ENCODE measurements at places on chromosomes 16 and 17.

- no peak for DNase-seq
These were observed 8.7 kb downstream of the ARRB2 start for GRCh38 chr17:4719146-4719545.

- no peak for DNase-seq
These were observed 22.7 kb downstream of the MPP3 start for GRCh38 chr17:43810226-43810715.

DNA sequence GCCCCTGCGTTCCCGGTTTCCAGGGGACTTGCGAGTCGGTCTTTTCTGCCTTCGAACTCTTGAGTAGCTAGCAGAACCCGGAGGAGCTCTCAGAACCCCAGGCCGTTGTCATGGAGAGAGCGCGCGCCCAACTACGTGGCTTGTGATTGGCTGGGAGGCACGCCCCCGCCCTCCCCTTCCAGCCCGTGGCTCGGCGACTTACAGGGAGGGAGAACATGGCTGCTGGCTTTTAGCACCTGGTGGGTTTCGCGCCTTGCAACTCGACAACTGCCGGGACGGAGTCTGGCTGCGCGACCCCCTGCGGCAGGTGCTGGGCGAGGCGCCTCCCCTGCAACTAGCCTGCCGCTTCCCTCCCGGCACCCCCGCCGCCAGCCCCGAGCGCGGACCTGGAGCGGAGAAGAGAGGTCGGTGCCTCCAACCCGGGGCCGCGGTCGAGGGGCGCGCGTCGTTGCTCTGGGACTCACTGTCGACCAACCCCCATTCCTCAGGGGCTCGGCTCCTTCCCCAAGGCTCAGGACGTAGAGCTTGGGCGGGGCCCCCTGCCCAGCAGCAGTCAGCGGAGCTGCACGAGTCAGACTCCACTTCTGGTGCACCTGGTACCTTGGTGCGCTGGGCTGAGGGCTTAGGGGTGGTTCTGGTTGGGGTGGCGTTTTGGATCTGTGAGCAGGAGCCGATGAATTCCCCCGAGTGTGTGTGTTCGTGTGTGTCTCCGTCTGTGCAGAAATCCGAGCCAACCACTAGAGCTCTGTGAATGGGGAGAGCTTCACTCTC, 9.0 kb upstream of the ZFP90 start:
- DNase-seq: peak; percentile 96

DNA sequence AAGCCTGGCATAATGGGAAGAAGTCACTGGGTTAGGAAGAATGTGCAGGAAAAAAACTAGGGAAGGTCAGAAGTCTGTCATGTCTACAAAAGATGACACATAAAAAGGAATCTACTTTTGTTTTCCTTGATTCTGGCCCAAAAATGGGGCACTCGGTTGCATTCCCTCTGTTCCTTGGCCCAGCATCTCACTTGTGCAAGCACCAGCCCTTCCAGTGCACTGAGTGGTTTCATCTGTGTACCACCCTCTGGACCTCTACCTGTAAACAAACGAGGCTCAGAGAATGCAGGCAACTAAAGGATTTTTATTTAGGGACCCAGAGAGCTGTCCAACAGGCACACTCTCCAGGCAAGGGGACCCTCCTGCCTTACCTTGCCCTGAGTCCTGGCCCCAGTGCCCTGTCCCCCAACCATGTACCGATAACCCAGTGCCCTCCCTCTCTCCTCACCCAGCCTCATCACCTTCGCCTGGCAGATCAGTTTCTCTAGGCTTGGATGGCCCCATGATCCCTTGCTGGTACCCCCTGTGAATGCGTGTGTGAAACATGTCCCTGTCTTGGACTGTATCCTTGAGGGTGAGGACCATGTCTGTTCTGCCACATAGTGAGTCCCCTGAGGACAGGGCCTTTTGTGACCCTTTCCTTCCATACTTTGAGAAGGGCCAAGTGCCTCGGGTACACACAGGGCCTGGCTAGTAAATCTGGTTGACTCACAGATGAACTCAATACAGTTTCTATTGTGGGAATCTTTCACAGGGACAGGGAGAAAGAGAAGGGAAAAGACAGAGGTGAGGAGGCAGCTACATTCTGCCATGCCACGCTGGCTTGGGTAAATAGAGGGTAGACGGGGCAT, 13.3 kb downstream of the NXPH3 start:
- DNase-seq: no peak

- no peak for DNase-seq
These were observed 188.7 kb upstream of the AXIN2 start for GRCh38 chr17:65750166-65750565.

GRCh38 chr16:85857406-85857805, 41.6 kb upstream of the IRF8 start:
- peak; percentile 60 for DNase-seq

DNA sequence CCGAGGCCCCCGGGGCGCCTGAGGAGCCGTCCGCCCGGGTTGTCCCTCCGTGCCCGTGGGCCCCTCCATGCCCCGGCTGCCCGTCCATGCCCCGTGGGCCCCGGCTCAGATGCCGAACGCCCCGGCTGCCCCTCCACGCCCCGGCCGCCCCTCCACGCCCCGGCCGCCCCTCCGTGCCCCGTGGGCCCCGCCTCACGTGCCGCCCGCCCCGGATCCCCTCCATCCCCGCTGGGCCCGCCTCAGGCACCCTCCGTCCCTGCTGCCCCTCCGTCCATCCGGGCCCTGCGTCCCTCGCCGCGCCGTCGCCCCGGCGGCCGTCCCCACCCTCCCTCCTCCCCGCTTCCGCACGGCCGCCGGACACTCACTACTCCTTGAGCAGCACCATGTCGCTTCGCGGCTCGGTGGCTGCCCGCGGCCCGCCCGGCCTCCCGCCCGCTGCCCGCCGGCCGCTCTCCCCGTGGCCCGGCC, 382 bp downstream of the PITPNA start:
- no peak for DNase-seq

- DNase-seq: no peak
These were observed 293.3 kb downstream of the CEP112 start for GRCh38 chr17:65898651-65899050.

DNA sequence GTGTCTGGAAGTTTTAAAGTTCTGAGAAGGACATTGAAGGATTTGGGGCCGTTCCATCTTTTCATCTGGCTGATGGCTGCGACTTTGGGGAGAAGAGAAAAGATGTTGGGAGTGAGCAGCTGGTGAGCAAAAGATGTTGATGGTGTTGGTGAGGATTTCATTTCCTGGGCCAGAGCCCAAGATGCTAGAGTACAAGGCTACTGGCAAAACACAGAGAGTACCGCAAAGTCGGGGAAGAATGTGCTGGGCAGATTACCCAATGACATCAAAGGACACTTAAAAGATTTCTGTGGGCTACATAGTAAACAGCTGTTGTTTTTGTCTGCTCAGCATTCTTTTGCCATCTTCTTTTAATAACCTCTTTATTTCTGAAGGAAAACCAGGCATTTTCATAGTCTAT, 49.4 kb upstream of the GAS7 start:
- DNase-seq: no peak

Measured in activated effector memory CD4-positive, alpha-beta T cell treated with anti-CD3 and anti-CD28 coated beads, Interleukin-2, amount 50 U/mL, for 16 hours (primary cell).